ENCODE measurements at places on chromosomes 2 and 18. TPM values are rescaled to one million over a fixed set of nuclear protein-coding genes. Genes with fewer than 3 reads are reported as not detected.
A peak's percentile ranks its signal among the peaks of the same experiment; 100 is the strongest.

The ACOXL gene
- not detected for total RNA-seq

- no peak overlapping the region for H3K4me3 ChIP-seq
- no peak overlapping the region for H3K27ac ChIP-seq
- H3K4me1 ChIP-seq = no peaks in the 10 kb centered on the region
- H3K27me3 ChIP-seq = no peaks in the 10 kb centered on the region
- H3K36me3 ChIP-seq = no peaks in the 10 kb centered on the region
These were observed 81.2 kb upstream of the STK17B start for GRCh38 chr2:196252408-196253115.

GRCh38 chr18:80143881-80144280, 34.8 kb downstream of the ADNP2 start:
- H3K4me3 ChIP-seq = no peak overlapping the region
- H3K36me3 ChIP-seq = no peaks in the 10 kb centered on the region
- DNase-seq = no peak
- no peaks in the 10 kb centered on the region for H3K27me3 ChIP-seq

The NCL gene
- 116 TPM for total RNA-seq

DNA sequence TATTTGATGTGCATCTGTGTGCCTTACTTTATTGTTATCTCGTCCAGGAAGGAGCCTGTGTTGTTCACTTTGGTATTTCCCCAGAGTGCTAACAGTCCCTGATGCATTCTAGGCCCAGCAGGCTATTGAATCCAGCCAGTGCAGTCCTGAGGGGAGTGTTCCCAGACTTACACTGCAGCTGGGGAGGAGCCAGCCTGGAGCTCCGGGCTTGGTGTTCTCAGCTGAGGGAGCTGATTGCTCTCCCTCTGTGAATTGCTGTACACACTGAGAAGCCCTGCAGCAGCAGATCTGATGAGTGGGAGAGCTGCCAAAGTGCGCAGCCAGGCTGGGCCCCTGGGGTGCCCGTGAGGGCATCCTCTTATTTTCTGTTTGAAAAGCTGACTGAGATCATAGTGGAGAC, 159.2 kb downstream of the GALNT3 start:
- H3K27me3 ChIP-seq = no peaks in the 10 kb centered on the region
- no peaks in the 10 kb centered on the region for H3K4me1 ChIP-seq
- DNase-seq = no peak

The ZBTB7C gene
- 1.4 TPM for total RNA-seq

GRCh38 chr18:31648966-31649429, 35.4 kb downstream of the B4GALT6 start:
- H3K4me1 ChIP-seq = no peaks in the 10 kb centered on the region
- no peak for DNase-seq
- H3K27me3 ChIP-seq = no peaks in the 10 kb centered on the region
- no peaks in the 10 kb centered on the region for H3K36me3 ChIP-seq
- H3K27ac ChIP-seq = no peak overlapping the region

GRCh38 chr2:24613154-24613814, 122.2 kb downstream of the NCOA1 start:
- no peaks in the 10 kb centered on the region for H3K4me1 ChIP-seq
- H3K36me3 ChIP-seq = no peaks in the 10 kb centered on the region
- H3K27me3 ChIP-seq = no peaks in the 10 kb centered on the region
- no peak overlapping the region for H3K4me3 ChIP-seq

GRCh38 chr2:42957861-42958301, 165.5 kb upstream of the HAAO start:
- H3K4me3 ChIP-seq = no peak overlapping the region
- peak overlapping the region; percentile 90 for H3K27ac ChIP-seq
- H3K4me1 ChIP-seq = peaks cover 63% of the 10 kb centered on the region
- DNase-seq = no peak
- H3K27me3 ChIP-seq = no peaks in the 10 kb centered on the region

GRCh38 chr2:137879121-137879520, 85.2 kb upstream of the HNMT start:
- no peaks in the 10 kb centered on the region for H3K4me1 ChIP-seq
- no peak overlapping the region for H3K27ac ChIP-seq

DNA sequence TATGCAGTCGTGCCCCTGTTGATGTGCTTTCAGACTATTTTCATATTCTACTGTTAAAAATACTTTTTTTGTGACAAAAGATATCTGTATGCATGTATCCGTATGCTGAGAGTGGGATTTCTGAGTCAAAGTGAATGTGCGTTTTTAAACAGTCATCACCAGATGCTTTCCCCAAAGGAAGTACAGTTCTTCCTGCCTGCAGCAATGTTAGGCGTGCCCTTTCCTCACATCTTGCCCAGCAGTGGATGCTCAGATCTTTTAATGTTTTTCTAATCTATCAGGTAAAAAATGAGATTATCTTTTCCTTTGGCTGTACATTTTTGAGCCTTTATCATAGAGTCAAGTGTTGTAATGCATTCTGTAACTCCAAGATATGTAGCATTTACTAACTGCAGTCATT, 111.7 kb downstream of the PTPRM start:
- H3K4me1 ChIP-seq = no peaks in the 10 kb centered on the region
- no peaks in the 10 kb centered on the region for H3K27me3 ChIP-seq
- no peak overlapping the region for H3K27ac ChIP-seq
- H3K36me3 ChIP-seq = no peaks in the 10 kb centered on the region

DNA sequence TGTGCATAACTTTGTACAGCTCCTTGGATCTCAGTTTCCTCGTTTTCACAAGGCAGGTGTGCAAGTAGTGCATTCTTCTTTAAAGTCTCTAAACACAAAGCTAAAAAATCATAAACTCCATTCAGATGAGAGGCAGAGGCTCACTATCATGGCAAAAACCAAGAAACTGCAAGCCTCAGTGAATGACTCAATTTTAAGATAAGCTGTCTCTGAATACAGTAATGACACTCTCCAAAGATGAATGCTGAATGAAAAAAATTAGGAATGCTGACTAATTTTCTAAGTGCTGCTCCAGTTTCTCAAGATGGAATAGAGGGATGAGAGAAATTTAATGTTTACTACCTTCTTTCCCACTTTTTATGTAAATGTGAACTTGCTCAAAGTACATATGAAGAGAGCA, 17.2 kb downstream of the B4GALT6 start:
- no peak overlapping the region for H3K27ac ChIP-seq
- H3K4me3 ChIP-seq = no peak overlapping the region
- no peaks in the 10 kb centered on the region for H3K4me1 ChIP-seq
- H3K36me3 ChIP-seq = no peaks in the 10 kb centered on the region
- no peak for DNase-seq

The METTL8 gene
- 6.5 TPM for total RNA-seq

GRCh38 chr2:1132328-1132969, 181.8 kb downstream of the SNTG2 start:
- H3K4me3 ChIP-seq = no peak overlapping the region
- H3K27ac ChIP-seq = no peak overlapping the region
- no peaks in the 10 kb centered on the region for H3K27me3 ChIP-seq
- DNase-seq = no peak
- no peaks in the 10 kb centered on the region for H3K4me1 ChIP-seq
- H3K36me3 ChIP-seq = no peaks in the 10 kb centered on the region

The IL18R1 gene
- total RNA-seq = 5.5 TPM

DNA sequence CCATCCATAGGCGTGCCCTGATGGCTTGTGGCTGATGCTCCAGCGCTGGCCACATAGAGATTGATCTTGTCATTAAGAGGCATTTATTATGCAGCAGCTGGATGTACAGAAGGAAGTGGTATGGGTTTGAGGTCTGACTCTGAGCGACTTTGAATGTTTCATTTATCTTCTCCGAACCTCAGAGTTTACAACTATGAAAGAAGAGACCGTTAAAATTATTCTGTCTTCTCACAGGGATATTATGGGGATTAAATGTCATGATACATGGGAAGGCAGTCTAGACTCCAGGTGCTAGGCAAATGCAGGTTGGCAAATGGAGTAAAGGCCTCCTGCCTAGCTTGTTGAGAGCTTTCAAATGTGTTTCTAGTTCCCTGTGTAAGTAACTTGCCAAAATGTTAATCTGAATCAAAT, 30.3 kb downstream of the MOGAT1 start:
- no peak overlapping the region for H3K4me3 ChIP-seq
- H3K4me1 ChIP-seq = no peaks in the 10 kb centered on the region
- no peak for DNase-seq

DNA sequence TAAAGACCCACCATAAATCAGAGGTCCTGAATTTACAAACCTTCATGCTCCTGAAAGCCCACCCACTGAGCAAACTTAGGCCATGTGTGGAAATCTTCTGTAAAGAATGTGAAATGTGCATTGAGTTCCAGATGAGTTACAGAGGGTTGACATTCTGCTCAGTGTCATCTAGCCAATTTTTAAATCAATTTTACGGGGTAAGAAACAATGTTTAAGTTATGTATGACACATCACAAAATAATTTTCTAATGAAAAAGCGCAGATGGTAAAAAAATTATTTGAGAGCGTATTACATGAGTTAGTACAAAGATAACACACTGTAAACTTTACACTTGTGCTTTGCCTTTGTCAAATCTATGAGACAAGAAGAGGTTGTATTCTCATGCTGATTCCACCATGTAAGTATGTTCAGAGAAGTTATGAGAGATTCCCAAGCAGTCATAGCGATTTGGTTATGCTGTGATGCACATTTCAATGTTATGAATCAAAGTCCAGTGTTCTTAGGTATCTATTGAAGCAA, 446.3 kb downstream of the ADCYAP1 start:
- no peaks in the 10 kb centered on the region for H3K36me3 ChIP-seq
- H3K27me3 ChIP-seq = no peaks in the 10 kb centered on the region
- H3K4me3 ChIP-seq = no peak overlapping the region
- H3K4me1 ChIP-seq = no peaks in the 10 kb centered on the region

Measured in right lobe of liver (tissue), 6 donors.